ENCODE measurements at places on chromosomes 3 and 15.

GRCh38 chr3:149967086-149967685 lies 3.5 kb downstream of the PFN2 start:
- DNase-seq, result no peak

DNA sequence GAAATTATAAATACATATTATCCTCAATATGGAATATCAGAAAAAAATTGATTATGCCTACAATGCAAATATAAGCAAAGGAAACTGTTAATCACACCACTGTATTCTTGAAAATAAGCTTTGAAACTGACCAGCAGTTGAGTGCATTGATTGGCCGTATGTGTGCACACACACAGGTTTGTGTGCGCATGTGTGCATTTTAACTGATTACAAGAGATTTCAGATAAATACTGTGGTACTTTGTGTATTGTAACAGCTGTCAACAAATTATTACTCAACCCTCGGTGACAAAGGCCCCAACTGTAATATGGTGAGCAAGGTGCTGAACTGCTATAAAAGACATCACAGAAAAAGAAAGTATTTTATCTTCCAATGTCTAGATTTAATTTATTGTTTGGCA lies 1238.9 kb upstream of the ALCAM start:
- DNase-seq, result no peak

- no peak for DNase-seq
Measured at GRCh38 chr15:64772488-64772887, 2.9 kb downstream of the RBPMS2 start.

DNA sequence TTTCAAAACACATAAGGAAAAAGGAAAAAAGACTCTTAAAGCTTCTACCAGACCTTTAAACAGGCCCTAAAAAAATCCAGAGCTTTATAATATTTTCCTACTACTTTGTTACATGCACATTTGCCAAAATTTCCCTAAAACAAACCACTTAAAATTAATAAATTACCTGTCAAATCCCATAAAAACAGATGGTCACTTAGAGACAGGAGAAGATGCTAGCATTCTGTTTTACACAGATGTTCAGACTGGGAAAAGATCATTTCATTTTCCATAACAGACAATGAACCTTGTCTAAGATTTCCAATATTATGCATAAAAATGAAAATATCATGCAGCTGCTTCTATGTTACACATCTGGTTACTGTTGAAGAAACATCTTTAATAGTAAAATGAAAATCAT lies 66.6 kb downstream of the SUCLG2 start:
- DNase-seq, result no peak
